ENCODE measurements at places on chromosomes 7 and 10. TPM values are rescaled to one million over a fixed set of nuclear protein-coding genes. Genes with fewer than 3 reads are reported as not detected.

DNA sequence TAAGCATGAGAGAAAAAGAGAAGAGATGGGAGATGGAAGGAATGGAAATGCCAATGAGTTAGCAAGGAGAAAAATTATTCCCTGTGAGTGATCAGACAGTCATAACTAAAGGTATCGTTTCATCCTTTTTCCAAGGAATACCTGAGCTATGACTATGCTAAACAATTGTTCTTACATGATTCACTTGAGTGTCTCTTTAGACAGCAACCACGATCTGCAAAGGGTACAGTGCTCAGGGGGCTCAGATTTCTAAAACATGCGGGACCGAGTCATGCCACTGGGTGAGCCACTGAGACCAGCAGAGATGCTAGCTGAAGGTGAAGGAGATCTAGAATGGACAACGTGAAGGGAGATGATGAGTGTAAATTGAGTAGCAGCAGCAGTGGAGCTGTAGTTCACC lies 78.0 kb upstream of the CTTNBP2 start:
- H3K27me3 ChIP-seq = no peaks in the 10 kb centered on the region
- H3K36me3 ChIP-seq = no peaks in the 10 kb centered on the region
- no peak overlapping the region for H3K4me3 ChIP-seq
- no peak overlapping the region for H3K27ac ChIP-seq

- no peak overlapping the region for H3K27ac ChIP-seq
- no peaks in the 10 kb centered on the region for H3K36me3 ChIP-seq
- no peaks in the 10 kb centered on the region for H3K4me1 ChIP-seq
- H3K4me3 ChIP-seq = no peak overlapping the region
- no peak for DNase-seq
Observed at GRCh38 chr10:128730922-128731321, 604.7 kb upstream of the MKI67 start.

DNA sequence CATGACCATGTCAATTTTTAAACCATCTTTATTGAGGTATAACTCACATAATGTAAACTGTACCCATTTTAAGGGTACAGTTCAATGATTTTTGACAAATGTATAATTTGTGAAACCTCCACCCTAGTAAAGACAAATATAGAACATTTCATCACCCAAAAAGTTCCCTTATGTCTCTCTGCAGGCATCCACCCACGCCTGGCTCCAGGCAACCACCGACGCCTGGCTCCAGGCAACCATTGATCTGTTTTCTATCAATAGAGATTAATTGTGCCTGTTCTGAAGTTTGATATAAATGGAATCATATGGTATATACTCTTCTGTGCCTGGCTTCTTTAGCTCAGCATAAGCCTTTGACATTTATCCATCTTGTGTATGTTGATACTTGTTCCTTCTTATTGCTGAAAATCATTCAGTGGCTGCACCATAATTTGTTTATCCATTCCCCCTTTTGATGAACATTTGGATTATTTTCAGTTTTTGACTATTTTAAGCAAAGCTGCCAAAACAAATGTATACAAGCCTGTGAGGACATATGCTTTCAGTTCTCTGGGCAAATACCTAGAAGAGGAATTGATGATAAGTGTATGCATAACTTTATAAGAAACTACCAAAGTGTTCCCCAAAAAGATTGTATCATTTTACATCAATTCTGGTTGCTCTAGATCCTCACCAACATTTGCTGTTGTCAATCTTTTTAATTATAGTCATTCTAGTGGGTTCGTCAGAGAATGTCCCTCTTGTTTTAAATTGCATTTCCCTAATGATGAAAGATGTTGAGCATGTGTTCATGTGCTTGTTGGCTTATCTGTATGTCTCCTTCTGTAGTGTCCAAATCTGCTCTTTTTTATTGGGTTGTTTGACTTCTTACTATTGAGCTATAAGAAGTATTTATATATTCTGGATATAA lies 55.7 kb upstream of the HECTD2 start:
- H3K36me3 ChIP-seq = no peaks in the 10 kb centered on the region
- H3K27ac ChIP-seq = no peak overlapping the region
- no peak for DNase-seq

- H3K27me3 ChIP-seq = no peaks in the 10 kb centered on the region
- H3K36me3 ChIP-seq = no peaks in the 10 kb centered on the region
- DNase-seq = no peak
- H3K4me3 ChIP-seq = no peak overlapping the region
Observed at GRCh38 chr10:69224862-69225657, 4.9 kb downstream of the HKDC1 start.

Gene PNLIPRP2
- not detected for total RNA-seq

Gene PPP1R17
- not detected for total RNA-seq

Gene CALCR
- not detected for total RNA-seq

Gene ANKRD30A
- total RNA-seq = not detected

Gene ACTL6B
- not detected for total RNA-seq

Data from T-cell (primary cell).